Kidney epithelial cell (primary cell): ENCODE measurements at places on chromosomes 16 and 17.
A peak's percentile ranks its signal among the peaks of the same experiment; 100 is the strongest.

GRCh38 chr17:35895636-35896587, 15.8 kb upstream of the CCL5 start:
- DNase-seq: no peak

DNA sequence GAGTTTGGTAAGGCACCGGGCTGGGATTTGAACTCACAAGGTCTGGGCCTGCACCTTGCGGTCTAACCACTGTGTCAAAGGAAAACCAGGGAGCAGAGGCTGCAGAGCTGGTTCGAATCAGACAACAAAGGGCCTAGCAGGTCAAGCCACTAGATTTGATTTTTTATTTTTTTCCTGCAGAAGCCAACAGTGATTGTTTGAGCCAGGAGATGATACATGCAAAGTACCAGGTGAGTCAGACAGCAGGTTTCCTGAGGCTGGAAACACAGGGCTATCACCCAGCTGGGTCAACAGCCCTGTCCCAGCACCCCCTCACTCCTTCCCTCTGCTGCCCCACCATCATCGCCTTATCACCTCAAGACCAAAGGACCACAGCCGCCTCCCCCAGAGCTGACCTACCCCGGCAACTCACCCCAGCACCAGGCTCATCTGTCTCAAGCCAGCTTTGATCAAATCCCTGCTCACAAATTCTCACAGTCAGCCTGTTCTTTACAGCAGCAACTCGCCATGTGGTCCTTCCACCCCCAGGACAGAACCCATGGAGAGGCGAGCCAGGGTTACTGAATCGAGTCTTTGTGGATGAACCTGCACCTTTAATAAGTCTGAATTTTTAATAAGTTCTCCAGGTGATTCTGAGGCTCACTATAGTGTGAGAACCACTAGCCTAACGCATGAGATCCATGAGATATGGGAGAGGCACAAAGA, 13.0 kb upstream of the KRT19 start:
- DNase-seq: no peak

GRCh38 chr17:69551212-69552010, 136.9 kb downstream of the MAP2K6 start:
- no peak for DNase-seq

- no peak for DNase-seq
Measured at GRCh38 chr16:17574256-17574655, 103.5 kb upstream of the XYLT1 start.

- no peak for DNase-seq
Measured at GRCh38 chr16:2905988-2906387, 5.7 kb upstream of the FLYWCH1 start.

DNA sequence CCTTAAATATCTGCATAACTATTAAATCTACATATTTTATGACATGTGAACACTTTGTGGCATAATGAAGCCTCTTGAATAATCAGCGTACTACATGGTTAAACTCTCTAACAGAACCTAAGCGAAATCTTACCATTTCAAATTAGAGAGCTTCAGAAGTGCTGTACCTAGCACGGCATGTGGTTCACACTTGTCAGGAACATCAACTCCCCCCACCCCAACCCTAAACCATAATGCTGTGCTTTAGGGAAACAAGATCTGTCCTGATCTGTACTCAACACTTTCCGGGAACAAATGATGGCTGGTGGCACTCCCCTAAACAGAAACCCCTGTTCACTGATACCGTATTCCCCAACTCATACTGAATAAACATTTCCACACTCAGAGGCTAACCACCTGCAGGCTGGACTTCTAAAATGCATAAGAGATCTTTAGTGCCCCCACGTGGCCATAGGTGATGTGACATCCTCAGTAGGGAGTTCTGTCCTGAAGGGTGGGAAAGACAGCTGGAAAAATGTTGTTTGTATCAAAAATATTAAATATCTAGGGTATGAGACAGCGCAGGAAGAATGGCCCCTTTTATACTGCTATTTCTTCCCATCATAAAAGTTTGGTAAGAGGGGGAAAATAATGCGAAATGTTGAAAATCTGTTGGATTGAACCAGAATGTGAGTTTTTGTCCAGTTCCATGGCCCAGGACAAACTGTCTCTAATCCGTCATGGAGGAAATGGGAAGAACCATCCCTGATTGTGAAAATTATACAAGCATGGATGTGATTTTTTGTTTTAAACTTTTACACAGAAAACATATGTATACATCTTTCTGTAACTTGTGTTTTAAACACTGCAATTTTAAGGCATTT, 88.6 kb downstream of the USP31 start:
- peak; percentile 25 for DNase-seq

- DNase-seq: no peak
Measured at GRCh38 chr17:5234645-5235576, at the start of gene SCIMP. SCIMP (minus strand) TSS chr17:5234860; CDS start chr17:5234755, 105 bp downstream.

- no peak for DNase-seq
Measured at GRCh38 chr16:84959045-84959576, 52.2 kb downstream of the ZDHHC7 start.

GRCh38 chr17:17088086-17088485, 45.8 kb downstream of the MPRIP start:
- no peak for DNase-seq

GRCh38 chr17:7632492-7632894, 2.6 kb downstream of the SHBG start:
- no peak for DNase-seq

- no peak for DNase-seq
Measured at GRCh38 chr17:58370716-58371115, 18.7 kb upstream of the SUPT4H1 start.
